ENCODE measurements at places on chromosomes 5 and 9.
A peak's percentile ranks its signal among the peaks of the same experiment; 100 is the strongest.

DNA sequence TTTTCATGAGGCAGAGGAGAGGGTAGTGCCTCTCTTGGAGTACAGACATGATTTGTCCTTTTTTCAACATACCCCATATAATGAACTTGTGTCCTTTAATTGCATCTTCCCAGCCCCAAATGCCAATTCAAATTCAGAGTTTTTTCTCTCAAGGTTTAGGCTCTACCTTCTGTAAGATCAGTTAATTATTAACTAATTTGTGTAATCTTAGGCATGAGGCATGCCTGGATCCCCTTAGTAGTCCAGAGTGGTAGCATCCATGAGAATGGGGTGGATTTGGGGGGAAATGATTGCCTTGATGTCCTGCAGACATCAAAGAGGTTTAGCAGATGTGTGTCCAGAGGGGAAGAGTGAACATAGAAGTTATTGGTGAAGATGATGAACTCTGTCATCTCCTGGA is 533.3 kb downstream of the LRRC70 start:
- no peak for DNase-seq

DNA sequence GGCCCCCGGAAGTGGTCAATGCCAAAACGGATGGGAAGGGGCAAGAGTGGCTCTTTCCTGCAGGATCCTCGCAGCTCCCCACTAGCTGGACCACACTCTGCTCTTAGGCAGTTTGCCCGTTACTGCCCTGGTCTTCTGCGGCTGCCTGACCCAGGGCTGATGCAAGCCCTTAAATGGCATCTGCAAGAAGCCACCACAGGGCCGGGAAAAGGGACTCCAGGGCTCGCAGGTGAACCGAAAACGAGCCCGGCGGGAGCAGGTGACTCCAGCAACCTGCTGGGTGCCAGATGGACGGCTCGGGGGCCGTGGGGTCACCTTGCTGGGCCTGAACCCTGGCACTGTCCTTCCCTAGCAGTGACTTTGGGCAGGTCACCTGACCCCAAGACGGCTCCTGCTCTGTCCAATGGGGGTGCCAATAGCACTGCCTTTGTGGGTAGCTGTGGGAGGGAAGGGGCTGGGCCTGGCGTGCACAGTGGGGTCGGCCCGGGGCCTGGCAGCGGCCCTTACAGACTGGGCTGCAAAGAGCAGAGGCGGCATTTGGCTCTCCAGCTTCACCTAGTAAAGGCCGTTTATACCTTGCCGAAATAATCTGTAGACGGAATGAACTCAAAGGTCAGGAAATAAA is 1.3 kb downstream of the TMEM250 start:
- no peak for DNase-seq

GRCh38 chr5:116076496-116076895 is 8.3 kb upstream of the COMMD10 start:
- DNase-seq = no peak

GRCh38 chr9:35549441-35549840 is 55.6 kb upstream of the TESK1 start:
- DNase-seq = no peak

DNA sequence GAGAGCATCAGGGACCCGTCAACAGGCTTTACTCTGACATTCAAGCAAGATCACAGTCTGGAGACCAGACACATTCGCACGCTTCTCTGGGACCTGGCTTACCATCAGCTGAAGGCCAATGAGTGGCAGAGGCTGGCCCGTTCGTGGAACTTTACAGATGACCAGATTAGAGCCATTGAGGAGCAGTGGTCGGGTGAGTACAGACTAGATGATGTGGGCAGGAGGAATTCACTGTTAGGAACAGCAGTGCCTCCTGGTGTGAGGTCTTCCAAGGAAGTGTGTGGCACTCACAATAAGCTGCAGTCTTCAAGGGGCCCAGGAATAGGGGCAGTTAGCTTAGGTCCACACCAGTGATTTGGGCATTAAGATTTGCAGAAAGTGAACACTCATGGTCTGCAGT is 50.4 kb downstream of the POC5 start:
- DNase-seq = no peak

- no peak for DNase-seq
Measured at GRCh38 chr5:145470396-145470979, 364.7 kb downstream of the PRELID2 start.

- DNase-seq = no peak
Measured at GRCh38 chr5:94285984-94286383, 332.4 kb downstream of the KIAA0825 start.

DNA sequence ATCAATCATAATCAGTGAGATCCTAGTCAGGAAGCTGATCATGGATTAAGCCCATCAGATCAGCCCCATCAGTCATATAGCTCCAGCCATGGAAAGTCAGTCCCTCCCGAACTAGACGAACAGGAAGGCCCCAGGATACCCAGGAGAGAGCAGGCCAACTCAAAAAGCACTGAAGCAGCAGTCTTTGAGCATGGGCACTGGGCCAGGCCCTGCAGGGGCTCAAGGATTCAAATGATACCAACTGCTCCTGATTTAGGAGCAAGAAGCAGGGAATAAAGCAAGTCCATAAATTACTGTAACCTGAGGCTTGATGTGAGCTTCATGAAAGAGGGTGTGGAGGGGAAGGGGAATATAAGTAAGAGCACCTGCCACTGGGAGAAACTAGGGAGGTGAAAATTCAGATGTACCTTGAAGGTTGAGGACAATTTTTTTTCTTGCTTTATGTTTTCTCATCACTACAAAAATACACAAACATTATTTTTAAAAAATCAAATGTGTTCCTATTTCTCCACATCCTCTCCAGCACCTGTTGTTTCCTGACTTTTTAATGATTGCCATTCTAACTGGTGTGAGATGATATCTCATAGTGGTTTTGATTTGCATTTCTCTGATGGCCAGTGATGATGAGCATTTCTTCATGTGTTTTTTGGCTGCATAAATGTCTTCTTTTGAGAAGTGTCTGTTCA is 115.2 kb downstream of the SIL1 start:
- no peak for DNase-seq

DNA sequence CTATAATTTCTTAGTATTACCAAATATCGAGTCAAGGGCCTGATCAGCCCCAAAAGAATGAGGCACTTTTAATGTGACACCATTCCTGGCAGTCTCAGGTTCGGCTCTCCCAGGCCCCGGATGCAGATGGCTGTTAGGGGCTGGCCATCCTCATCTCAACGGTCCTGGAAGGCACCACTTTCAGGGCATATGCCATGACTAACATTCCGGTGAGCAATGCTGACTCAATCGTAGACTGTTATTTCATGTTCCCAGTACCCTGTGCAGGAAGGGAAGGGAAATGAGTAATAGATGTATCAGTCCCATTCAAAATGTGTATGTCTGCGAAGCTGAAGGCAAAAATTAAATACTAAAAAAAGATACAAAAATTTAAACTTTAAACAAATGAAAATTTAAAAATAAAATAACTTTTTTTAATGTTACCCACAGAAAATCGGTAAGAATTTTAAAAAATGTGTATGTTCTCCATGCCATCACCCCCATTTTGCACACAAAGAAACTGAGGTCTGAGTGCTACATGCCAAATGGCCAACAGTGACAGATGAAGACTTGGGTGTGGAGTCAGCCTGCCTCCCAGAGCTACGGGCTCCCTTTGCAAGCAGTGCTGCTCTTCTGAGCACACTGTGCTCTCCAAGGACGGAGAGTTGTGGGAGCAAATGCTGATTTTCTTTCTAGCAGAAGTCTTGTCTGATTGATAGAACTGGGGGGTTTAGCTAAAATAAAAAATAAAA is 79.0 kb downstream of the GLDC start:
- peak; percentile 40 for DNase-seq

DNA sequence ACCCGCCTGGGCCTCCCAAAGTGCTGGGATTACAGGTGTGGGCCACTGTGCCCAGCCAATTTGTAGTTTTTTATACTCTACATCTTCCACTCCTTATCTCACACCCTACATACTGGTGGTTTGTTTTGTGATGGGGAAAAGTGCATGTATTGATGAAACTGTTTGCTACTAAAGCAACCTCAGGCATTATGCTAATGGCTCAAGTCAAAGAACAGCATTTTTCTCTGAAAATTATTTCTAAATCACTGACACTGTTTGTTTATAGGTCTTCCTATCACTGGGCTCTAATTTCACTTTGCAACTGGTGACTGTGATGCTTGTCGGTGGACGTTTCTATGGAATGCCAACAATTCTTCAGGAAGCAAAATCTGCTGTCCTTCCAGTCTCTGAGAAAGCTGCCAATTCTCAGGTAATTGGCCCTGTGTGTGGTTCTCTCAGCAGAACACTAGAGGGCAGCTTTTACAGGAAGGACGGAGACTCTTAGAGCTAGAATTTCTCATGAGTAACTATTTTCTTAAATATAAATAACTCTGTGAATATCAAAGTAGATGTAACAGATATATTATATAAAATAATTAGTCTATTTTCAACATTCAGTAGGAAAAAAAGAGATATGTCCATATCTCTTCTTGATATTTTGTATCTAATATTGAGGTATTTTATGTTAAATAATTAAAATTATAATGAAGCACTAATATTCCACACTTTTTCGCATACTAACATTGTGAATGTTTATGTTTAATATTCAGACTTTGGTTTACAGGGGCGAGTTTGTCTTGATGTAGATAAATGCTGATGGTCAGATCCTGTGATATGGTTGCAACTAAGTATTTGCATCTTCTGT is 244.1 kb downstream of the ADGRV1 start:
- no peak for DNase-seq

- no peak for DNase-seq
Measured at GRCh38 chr5:145484158-145484557, 351.0 kb downstream of the PRELID2 start.

DNA sequence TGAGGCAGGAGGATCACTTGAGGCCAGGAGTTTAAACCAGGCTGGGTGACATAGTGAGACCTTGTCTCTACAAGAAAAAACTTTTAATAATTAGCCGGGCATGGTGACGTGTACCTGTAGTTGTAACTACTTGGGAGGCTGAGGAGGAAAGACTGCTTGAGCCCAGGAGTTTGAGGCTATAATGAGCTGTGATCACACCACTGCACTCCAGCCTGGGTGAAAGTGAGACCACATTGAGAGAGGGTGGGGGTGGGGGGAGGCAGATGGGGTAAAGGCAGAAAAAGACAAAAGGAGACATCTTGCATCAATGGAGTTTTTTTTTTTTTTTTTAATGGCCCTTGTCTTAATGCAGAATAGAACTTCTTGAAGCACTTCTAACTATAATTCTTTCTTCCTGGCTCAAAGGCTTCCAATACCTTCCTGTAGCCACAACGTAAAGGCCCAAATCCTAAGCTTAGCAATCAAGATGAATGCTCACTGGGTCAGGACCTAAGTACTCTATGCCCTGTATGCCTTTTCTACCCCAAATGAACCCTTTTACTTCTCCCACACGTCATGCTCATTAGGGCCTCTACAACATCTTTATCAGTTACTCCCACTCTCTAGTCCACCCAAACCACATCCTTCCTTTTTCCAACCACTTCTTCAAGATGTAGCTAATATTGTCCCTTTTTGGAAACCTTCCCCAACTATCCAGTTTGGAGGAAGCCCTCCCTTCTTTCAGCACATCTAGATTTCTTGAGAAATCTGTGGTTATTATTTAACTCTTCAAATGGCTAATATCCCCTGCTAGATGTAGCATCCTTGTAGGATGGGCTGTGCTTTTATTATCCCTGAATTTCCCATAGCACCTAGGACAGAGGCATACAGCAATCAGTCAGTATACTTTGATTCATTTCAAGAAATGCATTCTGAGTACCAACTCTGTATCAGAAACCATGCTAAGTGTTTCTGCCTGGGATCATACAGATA is 40.8 kb downstream of the CSF2 start:
- no peak for DNase-seq

GRCh38 chr5:77906806-77907205 is 130.7 kb upstream of the TBCA start:
- DNase-seq = no peak

DNA sequence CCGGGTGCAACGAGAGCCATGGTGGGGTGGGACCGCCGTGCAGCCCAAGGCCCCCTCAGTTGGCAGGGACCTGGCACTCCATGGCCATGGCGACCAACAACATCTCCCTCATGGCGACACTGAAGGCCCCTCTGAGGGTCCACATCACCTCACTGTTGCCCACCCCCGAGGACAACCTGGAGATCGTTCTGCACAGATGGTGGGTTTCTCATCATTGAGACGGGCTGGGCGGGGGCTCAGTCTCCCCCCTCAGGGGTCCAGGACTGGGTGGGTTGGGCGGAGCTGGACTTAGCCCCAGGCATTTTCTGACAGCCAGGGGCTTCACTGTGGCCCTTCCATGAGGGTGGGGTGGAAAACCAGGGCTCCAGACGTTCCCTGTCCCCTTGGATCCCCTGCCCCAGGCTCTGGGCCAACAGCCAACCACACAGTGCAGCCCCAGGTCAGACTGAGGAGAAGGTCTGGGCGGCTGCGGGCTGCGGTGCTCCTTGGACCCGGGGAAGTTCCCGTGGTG is 734 bp downstream of the PAEP start:
- no peak for DNase-seq

DNA sequence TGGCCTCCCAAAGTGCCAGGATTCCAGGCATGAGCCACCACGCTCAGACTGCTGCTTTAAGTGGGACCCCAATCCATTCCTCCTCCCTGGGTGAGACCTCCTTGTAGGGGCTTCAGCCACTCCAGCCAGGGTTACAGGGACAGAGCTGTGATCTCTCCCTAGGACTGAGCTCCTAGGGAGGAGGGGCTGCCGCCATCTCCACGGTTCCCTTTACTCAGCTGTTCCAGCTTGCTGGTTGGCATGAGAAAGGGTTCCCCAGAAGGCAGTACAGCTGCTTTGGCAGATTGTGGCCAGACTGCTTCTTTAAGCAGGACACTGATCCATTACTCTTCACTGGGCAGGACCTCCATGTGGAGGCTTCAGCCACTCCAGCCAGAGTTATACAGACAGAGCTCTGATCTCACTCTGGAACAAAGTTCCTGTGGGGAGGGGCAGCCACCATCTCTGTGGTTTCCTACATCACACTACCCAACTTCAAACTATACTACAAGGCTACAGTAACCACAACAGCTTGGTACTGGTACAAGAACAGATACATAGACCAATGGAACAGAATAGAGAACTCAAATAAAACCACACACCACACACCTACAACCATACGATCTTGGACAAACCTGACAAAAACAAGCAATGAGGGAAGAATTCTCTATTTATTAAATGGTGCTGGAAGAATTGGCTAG is 7.2 kb downstream of the INSL6 start:
- no peak for DNase-seq

- DNase-seq = no peak
Measured at GRCh38 chr9:104971511-104971910, 43.6 kb upstream of the ABCA1 start.

- no peak for DNase-seq
Measured at GRCh38 chr5:145981589-145982571, 45.5 kb downstream of the SH3RF2 start.

- no peak for DNase-seq
Measured at GRCh38 chr9:130171226-130172148, 717 bp upstream of the NCS1 start.

GRCh38 chr5:117454716-117455212 is 880.1 kb upstream of the SEMA6A start:
- no peak for DNase-seq

Measured in activated T-helper 9 cell treated with anti-CD3 and anti-CD28 coated beads, Interleukin-2, amount 50 U/mL, for 16 hours (primary cell).